ENCODE measurements at places on chromosomes 2 and 18.
A peak's percentile ranks its signal among the peaks of the same experiment; 100 is the strongest.

- DNase-seq: no peak
Measured at GRCh38 chr2:184370954-184371353, 227.4 kb upstream of the ZNF804A start.

- DNase-seq: no peak
Measured at GRCh38 chr2:74267068-74267467, 68.7 kb downstream of the MTHFD2 start.

DNA sequence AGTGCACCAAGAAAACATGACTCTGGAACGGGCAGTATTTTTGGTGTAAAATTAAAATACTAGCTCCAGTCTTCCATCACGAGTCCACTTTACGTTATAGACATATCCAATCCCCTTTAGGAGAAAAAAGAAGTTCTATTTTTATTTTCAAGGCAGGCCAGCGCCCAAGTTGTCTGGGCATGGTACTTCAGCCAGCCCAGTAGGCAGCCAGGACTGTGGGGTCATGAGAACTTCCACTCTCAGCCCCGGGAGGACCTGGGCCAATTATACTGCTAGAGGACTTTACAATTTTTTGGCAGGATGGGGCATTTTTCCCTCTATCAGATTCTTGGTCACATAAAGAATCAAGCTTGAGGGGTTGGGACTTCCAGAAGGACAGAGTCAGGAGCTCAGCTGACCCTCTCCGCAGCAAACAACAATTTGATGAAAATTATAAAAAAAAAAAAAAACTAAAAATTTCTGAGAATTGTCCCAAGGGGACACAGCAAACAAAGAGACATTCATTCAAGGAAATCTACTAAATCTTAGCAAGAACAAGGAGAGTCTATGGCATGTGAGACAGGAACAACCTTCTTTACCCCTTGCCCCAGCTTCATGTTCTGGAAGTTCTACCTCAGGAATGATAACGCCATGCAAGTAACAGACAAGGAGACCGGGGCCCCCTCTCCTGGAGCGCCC lies 37.3 kb upstream of the B3GNT2 start:
- DNase-seq: no peak

- DNase-seq: no peak
Measured at GRCh38 chr2:126571403-126571802, 84.6 kb upstream of the GYPC start.

DNA sequence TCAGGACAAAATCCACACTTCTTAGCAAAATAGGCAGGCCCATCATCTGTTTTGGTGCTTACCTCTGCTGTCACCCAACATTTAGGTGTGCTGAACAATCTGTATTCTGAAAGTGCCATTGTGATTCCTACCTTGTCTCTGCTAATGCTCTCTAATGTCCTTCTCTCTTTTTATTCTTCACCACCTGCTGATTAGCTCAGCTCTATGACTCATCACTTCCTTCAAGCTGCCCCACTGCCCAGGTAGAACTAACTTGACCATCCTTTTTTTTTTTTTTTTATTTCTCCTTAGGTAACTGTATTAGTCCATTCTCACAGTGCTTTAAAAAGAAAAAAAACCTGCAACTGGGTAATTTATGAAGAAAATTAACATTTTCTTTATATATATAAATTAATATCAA lies 478.7 kb upstream of the POU3F3 start:
- DNase-seq: no peak

DNA sequence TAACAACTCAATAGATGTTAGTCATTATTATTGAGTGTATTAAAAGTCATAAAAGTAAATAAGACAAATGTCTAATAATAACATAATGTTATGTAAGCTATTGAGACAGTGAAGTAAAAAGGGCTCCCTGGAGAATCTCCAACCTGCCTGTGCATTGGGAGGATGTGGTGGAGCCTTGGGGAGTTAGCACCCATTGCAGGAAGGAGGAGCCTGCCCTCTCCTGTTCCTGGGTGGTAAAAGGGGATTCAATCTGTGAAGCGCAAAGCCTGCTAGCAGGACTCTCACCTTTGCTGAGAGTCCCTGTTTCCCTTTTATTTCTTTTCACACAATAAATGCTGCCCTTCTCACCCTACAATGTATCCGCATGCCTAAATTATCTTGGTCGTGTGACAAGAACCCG lies 206.1 kb downstream of the RAB3GAP1 start:
- peak; percentile 22 for DNase-seq

GRCh38 chr18:21489919-21490495 lies 110.5 kb downstream of the ESCO1 start:
- no peak for DNase-seq
